ENCODE measurements at places on chromosomes 7 and 10.

DNA sequence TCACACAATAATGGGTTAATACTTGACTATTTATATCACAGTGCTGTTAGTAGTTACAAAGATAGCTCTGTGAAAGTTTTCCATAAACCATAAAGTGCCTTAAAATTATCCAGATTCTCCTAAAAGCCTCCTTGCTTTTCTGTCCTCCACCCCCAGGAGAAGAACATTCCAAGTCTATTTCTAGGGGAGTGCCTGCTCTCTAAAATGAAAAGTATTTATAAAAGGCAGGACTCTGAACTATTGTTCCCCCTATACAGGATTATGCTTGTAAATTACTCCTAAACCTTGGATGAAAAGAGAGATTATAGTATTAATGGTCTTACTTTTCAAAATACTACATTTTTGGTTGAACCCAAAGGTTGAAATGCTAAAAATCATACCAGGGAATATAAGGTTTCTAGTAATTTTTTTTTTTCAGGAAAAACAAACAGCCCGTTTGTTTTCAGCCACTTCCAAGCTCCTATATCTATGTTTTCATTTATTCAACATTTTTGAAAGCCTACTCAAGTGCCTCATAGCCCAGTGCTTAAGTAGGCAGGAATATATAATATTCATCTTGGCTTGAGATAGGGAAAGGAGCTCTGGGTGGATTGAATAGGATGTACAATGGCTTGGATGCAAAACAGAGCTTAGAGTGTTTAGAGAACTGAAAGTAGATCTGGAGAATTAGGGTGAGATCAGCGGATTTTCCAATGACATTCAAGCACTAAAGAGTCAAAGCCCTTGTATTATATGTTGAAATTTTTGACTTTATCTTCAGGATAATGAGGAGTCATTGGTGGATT is 320.7 kb downstream of the GPR37 start:
- no peak for DNase-seq

DNA sequence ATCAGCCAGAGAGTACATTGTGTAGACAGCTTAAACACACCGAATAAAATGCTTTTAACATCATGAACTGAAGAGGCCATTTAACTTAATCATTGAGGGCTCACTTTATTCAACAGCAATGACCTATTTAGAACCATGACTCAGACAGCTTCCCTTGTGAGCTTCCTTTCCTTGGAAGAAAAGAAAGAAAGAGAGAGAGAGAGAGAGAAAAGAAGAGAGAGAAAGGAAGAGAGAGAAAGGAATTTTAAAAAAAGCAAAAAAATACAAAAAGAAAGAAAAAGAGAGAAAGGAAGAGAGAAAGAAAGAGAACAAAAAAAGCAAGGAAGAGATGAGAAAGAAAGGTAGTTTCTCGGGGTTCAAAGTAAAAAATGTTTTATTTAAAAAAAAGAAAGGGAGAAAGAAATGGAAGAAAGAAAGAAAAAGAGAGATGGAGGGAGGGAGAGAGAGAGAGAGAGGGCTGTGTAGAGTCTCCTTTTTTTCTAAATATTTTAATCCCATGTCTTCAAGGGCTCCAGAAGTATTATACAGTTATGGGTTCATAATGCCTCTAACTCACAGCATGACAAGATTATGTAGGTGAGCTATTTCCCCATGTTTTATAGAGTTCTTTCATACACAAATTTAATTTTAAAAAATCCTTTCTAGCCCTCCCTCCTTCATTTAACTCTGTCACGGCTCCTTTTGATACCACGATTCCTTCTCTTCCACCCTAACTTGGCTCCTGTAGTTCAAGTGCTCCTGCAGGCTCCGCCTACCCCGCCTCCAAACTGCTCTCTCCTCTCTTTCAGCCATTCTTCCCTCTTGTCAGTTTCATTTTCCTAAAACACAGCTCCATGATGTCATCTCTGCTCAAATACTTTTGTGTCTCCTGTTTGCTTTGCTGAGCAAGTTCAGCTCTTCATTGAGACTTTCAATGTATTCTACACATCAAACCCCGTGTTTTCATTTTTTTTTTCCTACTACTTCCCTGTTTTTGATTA is 85.5 kb downstream of the PRTFDC1 start:
- no peak for DNase-seq

DNA sequence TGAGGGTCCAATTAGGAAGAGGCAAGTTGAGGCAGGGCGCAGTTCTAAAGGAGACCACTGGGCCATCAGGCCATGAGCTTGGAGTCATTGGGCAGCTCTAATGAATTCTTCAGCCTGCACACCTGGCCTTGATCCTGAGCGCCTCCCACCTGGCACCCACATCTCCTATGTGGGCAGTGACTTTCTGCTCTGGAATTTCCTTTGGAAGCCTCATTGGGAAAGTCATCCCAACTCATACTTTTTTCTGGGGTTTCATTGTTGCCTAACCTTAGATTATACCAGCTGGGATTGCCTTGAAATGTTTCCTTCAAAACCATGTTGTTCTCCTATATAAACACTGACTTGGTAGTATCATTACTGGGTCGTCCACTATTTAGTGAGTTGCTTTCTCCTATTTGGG is 54.1 kb downstream of the PLPP4 start:
- DNase-seq = no peak

- DNase-seq = no peak
These were observed 731.1 kb downstream of the ZWINT start for GRCh38 chr10:55629793-55630490.

DNA sequence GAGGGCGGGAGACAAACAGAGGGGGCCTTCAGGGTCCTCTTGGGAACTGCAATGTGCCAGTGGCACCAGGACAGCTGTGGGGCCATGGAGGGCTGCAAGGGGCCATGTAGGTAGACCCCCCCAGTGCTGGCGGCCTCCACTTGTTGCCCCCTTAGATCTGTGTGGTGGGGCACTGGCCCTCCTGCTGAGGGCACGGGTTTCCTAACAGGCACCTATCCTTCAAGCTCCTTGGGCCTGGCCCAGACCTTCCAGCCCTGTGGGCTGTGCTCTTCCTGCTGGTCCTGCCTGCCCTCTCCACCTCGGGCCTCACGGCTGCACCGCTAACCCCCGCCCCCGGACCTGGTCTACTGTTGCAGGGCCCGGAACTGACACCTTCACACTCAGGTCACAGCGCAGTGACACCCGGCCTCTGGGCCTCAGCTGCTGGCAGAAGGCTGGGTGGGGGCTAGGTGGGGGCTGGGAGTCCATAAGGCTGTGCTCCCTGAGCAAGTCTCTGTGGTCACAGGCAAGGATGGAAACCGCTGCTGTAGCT is 12.6 kb downstream of the RASGEF1A start:
- no peak for DNase-seq

GRCh38 chr7:107559864-107560263 is 3.9 kb downstream of the COG5 start:
- no peak for DNase-seq

DNA sequence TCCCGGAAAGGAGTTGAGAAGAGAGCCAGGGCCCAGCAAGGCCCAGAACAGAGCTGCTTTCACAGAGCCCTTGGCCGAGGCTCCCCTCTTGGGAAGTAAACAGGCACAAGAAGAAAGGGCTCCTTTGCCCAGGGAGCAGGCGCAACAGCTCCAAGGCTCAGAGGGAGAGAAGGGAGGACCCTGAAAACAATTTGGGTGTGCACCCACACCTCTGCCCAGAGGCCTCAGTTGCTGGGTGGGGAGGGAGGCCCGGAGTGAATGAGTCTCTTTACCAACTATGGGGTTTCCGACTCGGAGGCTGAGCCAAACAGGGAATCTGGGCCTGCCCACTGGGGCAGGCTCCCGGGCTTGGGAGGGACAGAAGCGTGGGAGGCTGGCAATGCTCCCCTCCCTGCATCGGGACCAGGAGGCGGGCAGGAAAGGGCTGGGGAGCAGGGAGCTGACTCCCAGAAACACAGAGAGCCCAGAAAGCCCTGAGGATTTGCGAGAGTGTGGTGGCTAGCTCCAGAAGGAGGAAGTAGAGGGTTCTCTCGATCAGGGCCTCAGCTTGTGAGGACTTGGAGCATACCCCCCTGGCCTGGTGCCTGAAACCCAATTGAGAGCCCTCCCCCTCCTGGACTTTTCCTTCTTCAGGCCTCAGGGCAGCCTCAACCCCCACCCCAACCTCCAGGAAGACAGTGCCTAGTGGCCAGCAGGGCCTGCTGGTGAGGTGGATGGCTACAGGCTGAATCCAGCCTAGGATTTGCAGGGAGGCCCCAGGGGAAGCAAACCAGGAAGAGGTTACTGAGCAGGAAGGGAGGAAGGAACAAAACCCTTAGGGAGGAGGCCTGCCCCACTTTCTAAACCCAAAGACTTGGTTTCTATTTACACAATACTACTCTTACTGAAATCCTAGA is 6.2 kb downstream of the C10orf105 start:
- DNase-seq = no peak

DNA sequence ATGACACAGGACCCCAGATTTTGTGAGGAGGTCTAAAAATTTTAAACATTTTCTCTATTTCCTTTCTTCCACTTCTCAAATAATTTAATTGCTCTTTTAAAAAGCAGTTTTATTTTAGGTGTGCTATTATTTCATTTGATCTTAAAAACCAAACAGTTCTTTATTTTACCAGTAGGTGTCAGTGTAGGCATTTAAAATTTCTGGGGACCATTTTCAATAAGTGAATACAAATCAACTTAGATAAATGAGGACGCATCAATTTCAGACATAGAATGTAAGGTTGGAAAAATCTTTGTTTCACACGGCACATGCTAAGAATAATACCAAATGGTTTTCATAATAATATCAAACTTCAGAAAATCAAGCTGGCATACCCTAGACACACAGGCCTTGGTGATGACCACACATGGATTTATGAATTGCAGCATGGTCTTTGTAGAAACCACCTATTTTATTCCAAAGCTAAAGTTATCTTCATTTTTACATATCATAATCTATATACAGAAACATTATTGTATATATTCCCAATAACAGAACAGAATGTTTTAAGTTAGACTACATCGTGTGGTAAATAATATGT is 127.6 kb upstream of the SLC26A5 start:
- DNase-seq = no peak

GRCh38 chr7:73312831-73313520 is 4.3 kb upstream of the NSUN5 start:
- no peak for DNase-seq

- DNase-seq = no peak
These were observed 6.9 kb downstream of the COMTD1 start for GRCh38 chr10:75228834-75229233.

DNA sequence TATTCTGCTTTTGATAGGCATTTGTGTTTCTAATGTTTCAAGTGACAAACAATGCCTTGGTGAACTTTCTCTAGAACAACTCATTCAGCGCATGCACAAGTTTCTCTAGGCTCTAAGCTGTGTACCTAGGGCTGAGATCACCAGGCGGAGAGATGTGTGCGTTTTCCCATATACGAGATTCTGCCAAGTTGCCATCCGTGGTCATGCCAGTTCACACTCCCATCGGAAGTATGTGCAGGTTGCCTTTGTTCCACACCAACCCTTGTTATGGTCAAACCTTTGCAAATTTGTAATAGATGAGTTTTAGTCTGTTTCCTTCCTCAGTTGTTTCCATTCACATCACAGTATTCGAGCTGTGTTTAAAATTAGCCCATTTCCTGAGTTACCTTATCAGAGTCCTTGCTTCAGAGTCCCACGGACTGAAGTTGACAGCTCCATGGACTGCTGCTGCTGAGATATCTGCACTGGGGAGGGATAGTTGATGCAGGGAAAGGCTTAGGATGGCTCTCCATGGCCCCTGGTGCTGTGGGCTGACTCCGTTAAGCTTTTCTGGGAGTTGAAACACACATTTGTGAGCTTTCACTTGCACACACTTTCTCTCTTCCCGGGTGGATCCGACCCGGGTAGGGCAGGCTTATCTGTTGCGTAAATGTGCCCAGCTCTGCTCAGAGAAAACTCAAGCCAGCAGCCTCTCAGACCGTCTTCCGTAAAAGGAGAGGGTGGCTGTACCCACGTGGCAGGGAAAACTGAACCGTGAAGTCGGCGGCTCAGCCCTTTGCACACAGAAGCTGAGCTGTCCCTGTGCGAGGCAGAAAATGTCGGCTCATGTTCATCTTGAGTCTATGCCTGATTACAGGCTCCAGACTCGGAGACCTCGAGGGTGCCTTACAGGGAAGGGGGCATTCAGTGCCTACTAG is 49.4 kb downstream of the HK1 start:
- DNase-seq = no peak

GRCh38 chr7:100398239-100398638 is 25.0 kb downstream of the PILRA start:
- DNase-seq = no peak

GRCh38 chr7:54091322-54091721 is 450.9 kb upstream of the VSTM2A start:
- no peak for DNase-seq

- no peak for DNase-seq
These were observed 31.1 kb downstream of the GDI2 start for GRCh38 chr10:5782174-5782573.

DNA sequence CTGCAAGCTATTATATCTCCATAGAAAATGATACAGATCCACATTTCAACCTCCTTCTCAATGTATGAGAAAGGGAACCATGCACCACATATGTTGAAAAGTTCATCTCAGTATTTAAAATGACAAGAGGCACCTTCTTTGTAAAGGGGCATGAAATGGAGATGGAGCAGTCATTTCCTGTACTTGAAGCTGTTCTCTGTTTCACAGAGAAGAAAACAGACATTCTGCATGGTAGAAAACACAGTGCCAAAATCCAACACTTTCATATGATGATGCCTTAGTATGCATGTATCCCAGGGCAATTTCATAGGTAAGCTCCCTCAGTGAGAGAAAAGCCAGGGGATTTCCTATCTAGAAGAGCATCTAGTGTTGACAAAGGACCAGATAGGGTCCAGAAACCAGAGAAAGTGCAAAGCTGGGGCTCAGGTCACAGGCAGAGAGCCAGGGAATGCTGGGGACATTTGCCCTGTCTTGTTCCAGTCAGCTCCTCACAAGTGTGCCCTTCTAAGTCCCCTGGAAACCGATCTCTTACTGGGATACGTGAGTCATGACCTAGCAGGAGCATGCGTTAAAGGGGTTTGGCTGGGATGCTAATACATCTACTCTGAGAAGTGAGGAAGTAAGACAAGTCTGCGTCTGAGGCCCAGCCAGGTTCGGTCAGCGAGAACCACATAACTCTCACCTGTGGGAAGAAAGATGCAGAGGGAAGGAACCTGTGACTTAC is 118.7 kb downstream of the ICA1 start:
- DNase-seq = no peak

DNA sequence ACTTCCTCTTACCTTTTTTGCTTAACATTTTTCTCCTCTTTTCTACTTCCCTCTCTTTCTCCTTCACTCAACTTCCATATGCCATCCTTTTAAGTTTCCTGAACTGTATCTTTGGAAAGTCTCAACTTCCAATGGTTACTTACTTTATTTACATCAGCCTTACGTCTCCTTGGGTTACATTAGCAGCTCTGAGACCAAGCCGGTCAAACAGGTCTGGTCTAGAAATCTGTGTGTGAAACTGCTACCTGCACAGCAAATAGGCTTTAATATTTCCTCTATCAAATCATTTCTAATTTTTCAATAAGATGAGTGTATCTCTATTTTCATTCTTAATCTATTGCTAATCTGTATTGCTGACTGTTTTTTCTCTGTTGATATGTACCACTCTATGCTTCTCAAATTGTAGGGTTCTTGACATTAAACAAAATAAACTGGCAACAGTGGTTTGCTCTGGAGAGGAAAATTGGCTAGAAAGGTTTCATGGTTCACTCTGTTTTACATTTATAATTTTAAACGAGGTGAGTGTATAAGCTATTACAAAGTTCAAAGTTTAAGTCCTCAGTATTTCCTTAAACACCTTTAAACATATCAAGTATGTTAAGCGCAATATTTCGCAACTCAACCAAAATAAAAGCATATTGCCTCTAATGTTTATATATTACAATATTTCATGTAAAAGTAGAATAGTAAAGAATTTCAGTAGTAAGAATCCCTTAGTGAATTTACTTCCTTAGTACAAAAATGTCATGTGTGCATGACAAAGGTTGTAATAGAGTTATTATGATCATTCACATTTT is 3.6 kb upstream of the SEMA3C start:
- no peak for DNase-seq

GRCh38 chr10:105598207-105598606 is 957.1 kb downstream of the SORCS3 start:
- no peak for DNase-seq
